Activated CD8-positive, alpha-beta memory T cell treated with anti-CD3 and anti-CD28 coated beads for 4 hours (primary cell): ENCODE measurements at places on chromosomes 7 and 10.

DNA sequence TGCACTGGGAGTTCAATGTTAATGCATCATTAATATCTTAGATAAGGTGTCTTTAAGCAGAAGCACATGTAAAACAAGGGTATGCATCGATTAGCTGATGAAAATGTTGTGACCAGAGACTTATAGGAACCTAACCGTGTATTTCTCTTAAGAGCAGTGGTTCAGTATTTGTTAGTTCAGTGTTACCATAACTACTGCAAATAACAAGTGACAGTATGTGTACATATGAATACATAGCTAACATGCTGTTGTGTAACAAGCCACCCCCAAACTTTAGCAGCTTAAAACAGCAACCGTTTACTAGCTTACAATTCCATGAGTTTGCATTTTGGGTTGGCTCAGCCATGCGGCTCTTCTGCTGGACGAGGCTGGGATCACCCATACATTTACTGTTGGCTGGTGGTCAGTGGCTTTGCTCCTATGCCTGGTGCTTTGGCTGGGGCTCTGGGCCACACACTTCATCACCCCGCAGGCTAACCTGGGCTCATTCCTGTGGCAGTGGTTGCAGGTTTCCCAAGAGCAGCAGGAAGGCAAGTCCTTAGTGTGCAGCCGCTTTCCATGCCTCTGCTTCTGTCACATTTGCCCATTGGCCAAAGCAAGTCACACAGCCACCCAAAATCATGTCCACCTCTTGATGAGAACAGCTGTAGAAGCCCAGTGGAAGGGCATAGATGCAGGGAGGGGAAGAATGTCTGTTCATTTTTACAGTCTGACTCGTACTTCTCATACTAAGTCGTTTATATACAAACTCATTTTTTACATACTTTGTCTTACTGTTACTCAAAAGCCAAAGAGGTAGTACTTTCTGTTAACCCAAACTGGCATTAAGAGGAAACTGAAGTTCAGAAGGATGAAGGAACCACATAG, 103.3 kb upstream of the GATA3 start:
- DNase-seq = no peak

- DNase-seq = no peak
Measured at GRCh38 chr7:95424716-95425115, 10.1 kb downstream of the PON2 start.

DNA sequence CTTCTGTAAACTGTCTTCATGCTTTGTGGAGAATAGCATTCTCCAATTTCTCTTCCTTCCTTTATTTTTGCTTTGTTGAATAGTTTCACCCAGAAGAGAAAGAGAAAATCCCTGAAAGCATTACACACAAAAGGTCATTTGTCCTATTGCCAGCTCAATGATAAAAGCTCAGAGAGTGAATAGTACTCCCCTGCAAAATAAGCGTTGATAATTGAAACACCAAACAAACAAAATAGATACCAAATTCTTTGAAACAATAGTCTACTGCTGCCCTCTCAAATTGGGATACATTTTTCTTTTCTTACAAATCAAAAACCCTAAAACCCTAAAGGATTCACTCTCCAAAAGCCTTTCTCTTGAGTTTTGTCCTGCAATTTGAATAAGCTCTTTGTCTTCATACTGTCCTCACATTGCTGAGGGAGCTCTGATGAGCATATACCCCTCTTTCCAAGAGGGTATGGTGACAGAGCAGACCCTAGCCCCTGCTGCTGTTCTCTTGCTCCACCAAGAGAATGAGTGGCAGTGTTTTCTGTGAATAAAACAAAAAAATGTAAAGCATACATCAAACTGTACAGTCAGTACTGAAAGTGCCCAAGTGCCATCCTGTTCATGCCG, 134.4 kb downstream of the CSTF2T start:
- no peak for DNase-seq

- DNase-seq = no peak
Measured at GRCh38 chr10:89750441-89750840, 49.1 kb downstream of the KIF20B start.

- no peak for DNase-seq
Measured at GRCh38 chr10:77675347-77675746, 37.7 kb upstream of the KCNMA1 start.

GRCh38 chr7:158356454-158356853, 231.2 kb downstream of the PTPRN2 start:
- DNase-seq = no peak

DNA sequence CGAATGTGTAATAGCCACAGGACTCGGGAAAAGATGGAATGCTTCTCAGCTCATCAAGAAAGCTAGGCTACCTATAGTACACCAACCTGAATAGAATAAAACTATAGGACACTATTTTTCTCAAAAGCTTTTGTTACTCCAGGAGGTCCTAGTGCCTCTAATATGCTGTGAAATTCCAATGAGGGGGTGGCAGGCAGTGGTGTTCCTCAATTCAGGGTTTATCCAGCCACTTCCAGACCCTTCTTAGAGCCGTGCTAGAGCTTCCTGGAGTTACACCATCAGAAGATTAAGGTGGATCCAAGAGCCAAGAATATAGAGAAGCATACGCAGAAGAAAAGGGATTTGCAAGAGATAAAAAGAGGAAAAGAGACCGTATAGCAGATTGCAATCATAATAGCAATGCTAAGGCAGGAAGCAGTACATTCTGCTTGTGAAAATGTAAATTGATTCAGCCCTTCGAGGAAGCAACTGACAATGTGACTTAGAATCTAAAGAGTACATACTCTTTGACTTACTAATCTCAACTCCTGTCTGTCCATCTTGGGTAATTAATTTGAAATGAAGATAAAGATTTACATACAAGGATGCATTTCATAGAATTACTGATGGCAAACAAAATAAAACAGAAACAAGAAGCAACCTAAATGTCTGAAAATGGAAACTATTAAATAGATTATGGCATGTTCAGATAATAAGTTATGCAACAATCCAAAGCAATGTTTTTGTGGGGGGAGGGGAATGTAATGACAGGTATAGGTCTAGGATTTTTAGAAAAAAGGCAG, 2.1 kb downstream of the ST8SIA6 start:
- no peak for DNase-seq

DNA sequence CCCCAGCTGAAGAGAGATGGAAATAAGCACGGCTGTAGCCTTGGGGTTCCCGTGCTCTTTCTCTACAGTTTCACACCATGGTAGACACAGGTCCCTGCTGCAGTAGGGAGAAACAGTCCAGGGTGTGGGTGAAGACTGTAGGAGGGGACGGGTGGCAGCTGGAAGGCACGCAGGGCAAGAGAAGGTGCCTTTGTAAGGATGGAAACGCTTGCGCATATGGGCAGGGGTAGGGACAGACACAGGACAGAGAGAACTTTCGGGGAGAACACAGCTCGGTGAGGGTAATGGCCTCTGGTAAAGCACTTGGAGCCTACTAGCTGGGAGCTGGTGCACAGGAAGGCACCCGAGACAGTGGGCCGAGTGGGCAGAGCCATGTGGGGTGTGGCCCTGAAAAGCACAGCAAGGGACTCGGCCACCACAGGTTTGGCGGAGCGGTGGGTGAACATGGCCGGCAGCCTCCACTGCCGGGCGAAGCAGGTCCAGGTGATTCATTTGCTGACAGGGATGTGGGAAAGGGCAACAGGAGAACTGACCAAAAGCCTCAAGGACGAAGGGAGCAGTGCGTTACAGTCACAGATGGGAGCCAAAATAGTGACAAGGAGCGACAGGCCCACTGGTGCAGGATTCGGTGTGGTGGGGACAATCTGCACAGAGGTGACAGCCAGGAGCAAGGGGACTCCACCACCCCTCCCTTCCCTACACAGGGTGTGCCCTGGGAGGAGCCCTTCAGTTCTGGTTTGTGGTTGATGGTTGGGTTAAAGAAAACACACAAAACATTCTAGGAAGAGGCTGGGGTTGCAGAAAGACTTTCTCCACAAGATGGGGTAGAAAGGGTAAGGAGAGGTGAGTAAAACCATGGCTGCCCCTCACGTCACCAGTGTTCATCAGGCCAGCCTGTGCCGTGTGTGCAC, 97.1 kb downstream of the VOPP1 start:
- DNase-seq = no peak

GRCh38 chr10:13117841-13118783, 18.1 kb downstream of the OPTN start:
- DNase-seq = no peak

DNA sequence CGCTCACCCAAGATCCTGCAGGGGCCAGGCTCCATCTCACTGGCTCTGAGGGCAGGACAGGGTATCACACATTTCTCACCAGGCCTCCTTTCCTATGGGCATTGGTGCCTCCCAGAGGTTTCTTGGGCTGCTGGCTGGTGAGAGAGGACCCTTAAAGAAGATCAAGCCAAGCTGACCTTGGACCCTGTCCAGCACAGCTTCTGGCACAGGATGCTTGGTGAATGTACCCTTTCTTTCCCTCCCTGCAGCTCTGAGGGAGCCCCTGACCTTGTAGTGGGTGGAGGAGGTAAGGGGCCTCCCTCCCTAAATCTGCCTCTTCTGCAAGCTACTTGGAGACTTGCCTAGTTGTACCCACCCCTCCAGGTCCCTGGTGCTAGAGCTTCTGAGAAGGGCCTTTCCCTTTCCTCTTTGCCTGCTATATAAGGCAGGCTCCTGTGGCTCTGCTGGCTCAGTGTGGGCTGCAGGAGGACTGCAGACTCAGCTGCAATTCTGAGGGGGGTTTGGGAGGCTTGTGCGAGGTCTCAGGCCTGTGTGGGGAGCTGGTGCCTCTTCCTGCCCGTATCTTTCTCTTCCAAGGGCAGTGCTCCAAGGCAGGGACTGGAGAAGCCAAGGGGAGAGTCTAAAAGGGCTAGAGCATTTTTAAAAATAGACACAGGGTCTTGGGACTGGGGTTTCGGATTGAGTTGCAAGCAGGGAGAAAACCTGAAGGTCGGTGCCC, 11.7 kb upstream of the TRIM8 start:
- no peak for DNase-seq
